ENCODE measurements at places on chromosomes 6 and 20.

DNA sequence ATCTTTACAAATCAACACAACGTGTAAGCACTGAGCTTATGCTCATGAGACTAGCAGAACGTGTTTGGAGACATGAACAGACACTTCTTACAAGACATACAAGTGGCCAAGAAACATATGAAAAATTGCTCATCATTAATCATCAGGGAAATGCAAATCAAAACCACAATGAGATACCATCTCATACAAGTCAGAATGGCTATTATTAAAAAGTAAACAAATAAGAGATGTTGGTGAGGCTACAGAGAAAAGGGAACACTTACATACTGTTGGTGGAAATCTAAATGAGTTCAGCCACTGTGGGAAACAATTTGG lies 327.9 kb upstream of the SOX4 start:
- DNase-seq, result no peak

DNA sequence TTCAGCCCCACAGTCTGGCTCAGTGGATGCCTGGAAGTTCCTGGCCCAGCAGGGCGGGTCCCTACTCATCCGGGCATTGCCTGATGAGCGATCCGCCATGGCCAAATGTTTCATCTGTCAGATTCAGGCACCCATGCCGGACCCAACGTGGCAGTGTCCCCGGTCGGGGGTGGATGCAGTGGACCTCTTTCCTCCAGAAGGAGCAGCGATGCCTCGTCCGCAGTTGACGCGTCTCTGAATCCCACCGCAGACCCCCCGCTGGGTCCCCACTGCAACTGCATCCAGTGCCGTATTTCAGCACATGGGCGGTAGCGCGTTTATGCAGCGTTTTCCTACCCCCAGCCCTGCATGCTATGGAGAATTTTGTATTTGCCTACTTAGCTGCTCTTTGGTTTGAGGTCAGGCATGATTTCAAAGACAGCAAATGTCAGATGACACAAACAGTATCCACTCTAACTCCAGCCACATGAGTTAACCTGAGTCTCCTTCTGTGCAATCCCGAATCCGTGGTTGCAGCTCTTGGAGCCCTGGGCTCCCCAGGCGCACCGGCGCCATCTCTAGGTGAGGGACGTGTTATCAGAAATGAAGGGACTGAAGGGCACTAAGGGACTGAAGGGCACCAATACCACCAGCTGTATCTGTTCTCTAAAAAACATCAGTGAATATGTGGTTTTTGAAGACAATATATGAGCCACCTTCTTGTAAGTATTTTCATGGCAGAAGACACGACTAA lies 72.6 kb upstream of the THBS2 start:
- DNase-seq, result no peak

DNA sequence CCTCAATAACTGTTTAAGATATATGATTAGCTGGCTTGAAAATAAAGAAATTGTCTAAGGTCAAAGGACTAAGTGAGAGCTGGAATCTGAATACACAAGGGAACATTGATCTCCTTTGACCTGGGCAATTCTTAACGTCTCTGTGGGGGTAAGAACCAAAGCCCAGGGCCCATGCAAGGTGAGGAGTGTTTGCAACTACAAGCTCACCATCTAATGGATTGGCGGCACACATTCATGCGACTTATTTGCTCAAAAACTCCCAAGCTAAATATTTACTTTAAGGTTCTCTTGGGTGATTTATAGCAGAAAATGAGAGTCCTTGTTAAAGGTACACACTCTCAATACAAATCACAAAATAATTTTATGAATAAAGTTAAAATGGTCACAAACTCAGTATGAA lies 392.0 kb upstream of the FLRT3 start:
- no peak for DNase-seq

DNA sequence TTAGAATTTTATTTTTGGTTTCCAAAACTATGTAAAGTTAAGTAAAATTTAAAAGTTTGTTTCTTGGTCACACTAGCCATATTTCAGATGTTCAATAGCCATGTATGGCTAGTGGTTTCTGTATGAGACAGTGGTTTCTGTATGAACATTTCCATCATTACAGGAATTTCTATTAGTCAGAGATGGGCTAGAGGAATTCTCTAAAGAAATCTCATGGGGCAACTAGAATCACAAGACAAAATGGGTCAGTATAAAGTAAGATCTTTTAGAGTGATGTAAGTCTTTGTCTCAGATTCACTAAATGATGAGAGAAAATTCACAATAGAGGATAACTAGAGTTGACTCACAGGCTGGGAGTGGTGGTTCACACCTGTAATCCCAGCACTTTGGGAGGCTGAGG lies 149.0 kb downstream of the FUT9 start:
- DNase-seq, result no peak

- no peak for DNase-seq
Observed at GRCh38 chr6:147322299-147323162, 118.3 kb downstream of the STXBP5 start.

DNA sequence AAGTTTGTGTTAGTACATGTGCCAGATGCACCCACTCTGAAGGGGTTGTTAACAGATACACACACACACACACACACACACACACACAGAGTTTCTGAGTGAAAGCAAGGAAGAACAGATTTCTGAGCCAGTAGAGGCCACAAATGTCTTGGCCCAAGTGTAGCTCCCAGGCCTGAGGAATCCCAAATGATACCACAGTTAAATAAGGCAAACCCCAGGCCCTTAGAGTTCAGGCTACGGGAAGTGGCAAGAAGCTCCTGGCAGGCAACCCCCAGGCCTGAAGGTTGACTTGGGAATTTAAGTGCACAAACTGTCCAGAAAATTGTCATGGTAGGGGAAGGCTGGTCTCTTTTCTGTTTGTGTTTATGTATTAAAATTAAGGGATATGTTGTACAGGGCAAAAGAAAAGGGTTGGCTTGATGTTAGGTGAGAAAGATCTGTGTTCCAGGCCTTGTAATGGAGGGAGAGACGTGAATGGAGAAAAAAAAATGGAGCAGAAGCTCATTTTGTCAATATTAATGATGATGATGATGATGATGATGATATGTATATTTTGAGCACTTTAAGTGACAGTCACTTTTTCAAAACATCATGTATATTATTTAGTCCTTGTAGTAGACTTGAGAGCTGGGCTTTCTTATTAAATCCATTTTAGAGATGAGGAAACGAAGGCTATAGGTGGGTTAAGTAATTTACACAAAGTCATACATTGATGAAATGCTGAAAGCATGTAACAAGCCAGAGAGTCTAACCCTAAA lies 317.0 kb upstream of the JAG1 start:
- no peak for DNase-seq

DNA sequence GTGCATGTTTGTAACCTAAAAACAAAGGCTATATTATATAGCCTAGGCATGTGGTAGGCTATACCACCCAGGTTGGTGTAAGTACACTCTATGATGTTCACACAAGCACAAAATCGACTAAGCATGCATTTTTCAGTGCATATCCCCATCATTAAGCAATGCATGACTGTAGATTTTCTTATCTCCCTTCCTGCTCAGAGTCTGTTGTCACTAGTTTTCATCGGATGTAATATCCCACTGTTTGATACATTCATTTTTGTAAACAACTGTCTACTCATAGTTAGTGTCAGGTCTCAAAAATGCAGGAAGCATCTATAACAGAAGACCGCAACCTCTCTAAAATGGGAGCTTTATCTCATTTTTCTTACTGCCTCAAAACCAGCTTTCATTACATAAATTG lies 70.7 kb downstream of the GFRAL start:
- DNase-seq, result no peak

DNA sequence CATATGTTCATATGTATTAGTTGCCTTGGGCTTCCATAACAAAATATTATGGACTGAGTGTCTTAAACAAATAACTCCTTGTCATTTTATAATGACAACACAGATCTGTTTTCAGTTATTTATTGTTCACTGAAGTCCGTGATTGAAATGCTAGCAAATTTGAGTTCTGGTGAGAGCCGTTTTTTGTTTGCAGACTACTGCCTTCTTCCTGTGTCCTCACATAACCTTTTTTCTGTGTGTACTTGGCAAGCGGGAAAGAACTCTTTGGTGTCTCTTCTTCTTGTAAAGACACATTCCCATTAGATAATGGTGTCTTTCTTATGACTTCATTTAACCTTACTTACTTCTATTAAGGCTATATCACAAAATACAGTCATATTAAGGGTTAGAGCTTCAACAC lies 482.9 kb upstream of the EYS start:
- no peak for DNase-seq

- DNase-seq, result no peak
Observed at GRCh38 chr20:47701612-47702011, 83.7 kb downstream of the SULF2 start.

DNA sequence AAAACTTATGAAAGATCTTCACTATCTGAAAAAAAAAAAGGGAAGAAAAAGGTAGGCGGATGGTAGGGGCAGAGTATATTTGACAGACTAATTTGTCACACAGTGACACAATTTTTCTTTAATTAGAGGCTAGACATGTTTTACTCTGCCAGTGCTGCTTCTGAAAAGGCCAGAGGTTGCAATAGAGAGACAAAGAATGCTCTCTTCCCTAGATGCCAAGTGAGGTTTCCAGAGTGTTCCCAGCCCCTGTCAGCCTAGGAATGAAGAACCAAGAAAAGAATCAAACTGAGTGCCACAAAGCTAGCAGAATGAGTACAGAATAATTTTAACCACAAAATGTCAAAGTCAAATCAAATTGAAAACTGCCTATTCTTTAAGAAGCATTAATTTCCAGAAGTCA lies 13.0 kb downstream of the PNISR start:
- DNase-seq, result no peak

GRCh38 chr6:89045576-89045975 lies 35.0 kb upstream of the PNRC1 start:
- no peak for DNase-seq

GRCh38 chr6:33746651-33747100 lies at the start of gene IP6K3:
TSS of gene IP6K3 (minus strand) at chr6:33746905. CDS start at chr6:33735476, 11,429 bp downstream.
- DNase-seq, result no peak

- no peak for DNase-seq
Observed at GRCh38 chr6:28758046-28758817, 165.6 kb downstream of the TRIM27 start.

- DNase-seq, result no peak
Observed at GRCh38 chr6:40336940-40337760, 250.0 kb downstream of the LRFN2 start.

- no peak for DNase-seq
Observed at GRCh38 chr20:14234666-14235295, 102.6 kb downstream of the FLRT3 start.

GRCh38 chr6:144786825-144787224 lies 501.7 kb downstream of the UTRN start:
- no peak for DNase-seq

GRCh38 chr20:21125072-21125848 lies 622 bp upstream of the KIZ start:
- DNase-seq, result no peak

DNA sequence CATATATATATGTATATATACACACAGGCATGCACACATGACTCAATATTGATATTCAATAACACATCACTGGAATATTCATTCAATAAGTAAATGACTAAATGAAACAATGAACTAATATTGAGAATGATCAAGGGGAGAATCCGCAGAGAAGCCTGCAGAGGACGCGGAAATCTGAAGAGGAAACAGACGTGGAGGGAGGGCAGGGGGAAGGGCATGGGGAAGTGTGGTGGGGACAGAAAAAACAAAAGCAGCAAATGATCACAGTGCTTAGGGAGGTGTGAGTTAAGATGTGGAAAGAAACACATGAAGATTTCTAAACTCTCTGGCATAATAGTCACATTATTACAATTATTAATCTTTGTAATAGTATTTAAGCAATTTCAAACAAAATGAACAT lies 14.5 kb downstream of the PERP start:
- no peak for DNase-seq

DNA sequence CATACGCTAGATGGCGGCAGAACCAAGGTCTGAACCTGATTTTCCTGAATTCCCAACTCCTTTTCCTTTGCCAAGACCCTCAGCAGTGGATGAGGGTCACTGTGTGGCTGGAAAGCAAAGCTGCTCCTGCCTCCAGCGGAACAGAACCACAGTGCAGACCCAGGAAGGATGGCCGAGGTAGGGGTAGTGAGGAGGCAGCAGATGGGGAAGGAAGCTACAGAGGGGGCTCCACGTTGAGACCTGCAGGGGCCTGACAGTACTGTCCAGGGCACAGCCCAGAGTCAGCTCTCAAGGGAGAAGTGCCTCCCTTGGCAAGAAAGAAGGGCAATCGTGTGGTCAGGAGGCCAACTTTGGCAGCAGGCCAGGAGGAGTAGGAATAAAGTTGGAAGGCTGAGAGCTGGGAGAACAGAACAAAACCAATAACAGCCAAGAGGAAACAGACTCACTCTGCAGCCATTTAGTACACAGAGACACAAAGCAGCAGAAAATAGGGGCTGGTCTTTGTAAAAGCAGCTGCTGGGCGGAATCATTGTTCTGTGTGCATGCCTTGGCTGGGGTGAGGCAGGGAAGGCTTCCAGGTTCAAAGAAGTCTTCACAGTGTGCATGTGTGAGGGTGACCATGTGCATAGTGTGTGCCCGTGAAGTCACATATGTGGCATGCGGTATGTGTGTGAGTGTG lies 3.1 kb downstream of the GABRR2 start:
- DNase-seq, result no peak

DNA sequence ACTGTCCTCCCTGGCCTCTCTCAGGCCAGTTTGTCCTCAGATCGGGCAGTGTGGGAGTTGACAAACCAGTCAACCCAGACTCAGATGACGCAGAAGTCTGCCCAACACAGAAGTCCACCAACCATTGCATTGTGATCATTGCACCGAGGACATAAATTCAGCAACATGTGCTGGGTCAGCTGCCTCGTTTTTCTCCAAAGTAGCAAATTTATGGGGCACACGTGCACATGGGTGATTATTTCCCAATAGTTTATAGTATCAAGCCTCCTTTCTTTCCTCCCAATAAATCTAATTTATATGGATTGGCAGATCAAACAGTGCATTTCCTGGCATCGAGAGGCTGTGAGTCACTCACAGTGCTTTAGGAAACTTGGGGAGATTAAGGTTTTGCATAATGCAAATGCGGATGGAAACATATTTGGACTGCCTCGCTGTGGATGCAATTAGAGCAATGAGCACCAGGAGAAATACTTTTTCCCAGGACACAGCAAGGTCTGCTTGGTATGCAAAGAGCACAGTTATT lies 413.7 kb upstream of the SULF2 start:
- DNase-seq, result no peak

GRCh38 chr6:129472239-129472638 lies 237.7 kb downstream of the ARHGAP18 start:
- DNase-seq, result no peak

- DNase-seq, result no peak
Observed at GRCh38 chr20:48158014-48158413, 372.7 kb upstream of the SULF2 start.

- no peak for DNase-seq
Observed at GRCh38 chr6:105748737-105749161, 337.4 kb upstream of the PRDM1 start.

DNA sequence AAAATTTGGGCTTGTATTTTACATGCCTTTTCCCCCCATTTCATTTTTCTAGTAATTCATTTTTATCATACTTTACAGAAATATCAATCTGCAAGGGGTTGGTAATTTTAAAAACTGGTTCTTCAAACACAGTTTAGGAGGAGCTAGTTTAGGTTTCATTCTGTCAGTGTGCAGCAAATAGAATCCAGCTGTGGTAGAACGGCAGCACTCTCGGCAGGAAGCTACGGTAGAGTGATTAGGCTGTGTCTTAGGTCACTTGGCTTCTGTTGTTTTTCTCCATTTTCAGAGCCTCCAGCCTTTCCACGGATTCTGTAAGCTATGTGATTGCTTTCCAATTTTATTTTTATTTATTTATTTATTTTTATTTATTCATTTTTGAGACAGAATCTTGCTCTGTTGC lies 32.7 kb downstream of the TLDC2 start:
- DNase-seq, result no peak

Measured in stimulated activated CD8-positive, alpha-beta memory T cell treated with anti-CD3 and anti-CD28 coated beads, Interleukin-2, amount 100 ng/mL, for 48 hours (primary cell).